Thoracic aorta (tissue), 2 donors: ENCODE measurements at places on chromosomes 5 and 9. TPM values are rescaled to one million over a fixed set of nuclear protein-coding genes. Genes with fewer than 3 reads are reported as not detected.

OR1J4 gene
- not detected for total RNA-seq

- no peaks in the 10 kb centered on the region for H3K27me3 ChIP-seq
- H3K4me1 ChIP-seq, result peaks cover 15% of the 10 kb centered on the region
- DNase-seq, result no peak
- peak overlapping the region; percentile 93 for H3K27ac ChIP-seq
These were observed 819 bp downstream of the ADRA1B start for GRCh38 chr5:159916841-159917761.

- H3K4me3 ChIP-seq, result no peak overlapping the region
- no peak for DNase-seq
- H3K36me3 ChIP-seq, result no peaks in the 10 kb centered on the region
- no peaks in the 10 kb centered on the region for H3K27me3 ChIP-seq
- H3K4me1 ChIP-seq, result no peaks in the 10 kb centered on the region
- no peak overlapping the region for H3K27ac ChIP-seq
These were observed 211.7 kb downstream of the SNCAIP start for GRCh38 chr5:122523776-122524175.

RASEF gene
- 6.6 TPM for total RNA-seq

DNA sequence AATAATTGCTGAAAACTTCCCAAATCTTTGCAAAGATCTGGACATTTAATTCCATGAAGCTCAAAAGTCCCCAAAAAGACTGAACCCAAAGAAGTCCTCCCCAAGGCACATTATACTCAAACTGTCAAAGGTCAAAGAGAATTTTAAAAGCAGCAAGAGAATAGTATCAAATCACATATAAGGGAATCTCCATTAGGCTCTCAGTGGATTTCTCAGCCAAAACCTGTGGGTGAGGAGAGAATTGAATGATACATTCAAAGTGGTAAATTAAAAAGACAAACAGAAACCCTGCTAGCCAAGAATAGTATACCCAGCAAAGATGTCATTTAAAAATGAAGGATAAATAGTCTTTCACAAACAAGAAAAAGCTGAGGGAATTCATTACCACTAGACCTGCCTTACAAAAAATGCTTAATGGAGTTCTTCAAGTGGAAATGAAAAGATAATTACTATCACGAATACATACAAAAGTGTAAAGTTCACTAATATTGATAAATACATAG is 134.1 kb downstream of the NDUFS4 start:
- no peak overlapping the region for H3K27ac ChIP-seq
- H3K36me3 ChIP-seq, result no peaks in the 10 kb centered on the region
- DNase-seq, result no peak

- H3K27me3 ChIP-seq, result no peaks in the 10 kb centered on the region
- peaks cover 12% of the 10 kb centered on the region for H3K4me1 ChIP-seq
- DNase-seq, result no peak
- peaks cover 5% of the 10 kb centered on the region for H3K36me3 ChIP-seq
These were observed 588 bp upstream of the ZBED3 start for GRCh38 chr5:77087484-77088261.

DNA sequence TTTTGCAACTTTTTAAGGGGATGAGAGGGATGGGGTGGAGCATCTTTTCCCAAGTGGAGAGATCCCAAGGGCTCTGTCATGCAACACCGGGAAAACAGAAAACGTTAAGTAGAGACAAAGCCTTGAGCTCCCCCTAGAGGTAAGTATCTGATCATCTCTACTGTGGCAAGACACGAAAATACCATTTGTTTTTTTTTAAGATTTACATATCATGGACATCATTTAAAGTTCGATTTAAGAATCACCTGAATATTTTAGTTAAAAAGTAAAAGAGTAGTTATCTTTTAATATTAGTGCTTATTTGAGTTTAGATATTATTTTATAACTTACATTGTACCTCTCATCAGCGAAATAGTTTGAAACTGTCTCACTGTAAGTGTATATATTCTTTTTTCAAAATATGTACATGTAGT is 200.4 kb downstream of the LRRC70 start:
- H3K27me3 ChIP-seq, result no peaks in the 10 kb centered on the region
- H3K36me3 ChIP-seq, result no peaks in the 10 kb centered on the region
- H3K27ac ChIP-seq, result no peak overlapping the region
- no peaks in the 10 kb centered on the region for H3K4me1 ChIP-seq

PCDHB10 gene
- total RNA-seq, result 6.1 TPM

GRM6 gene
- total RNA-seq, result not detected

DNA sequence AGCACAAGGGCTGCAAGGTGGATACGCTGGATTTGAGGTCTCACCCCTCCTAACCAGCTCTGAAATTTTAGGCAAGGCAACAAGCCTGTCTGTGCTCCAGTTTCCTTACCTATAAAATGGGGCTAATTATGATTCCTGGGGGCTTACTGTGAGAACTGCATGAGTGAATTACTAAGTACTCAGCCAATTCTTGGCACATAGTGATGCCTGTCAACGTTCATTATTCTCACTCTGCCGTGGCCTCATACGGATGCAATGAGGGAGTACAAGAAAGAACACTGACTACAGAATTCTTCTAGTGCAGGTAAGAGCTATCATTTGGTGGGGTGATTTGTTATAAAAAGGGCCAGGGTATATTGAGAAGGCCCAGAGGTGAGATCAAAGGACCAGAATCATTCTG is 16.7 kb downstream of the TNFSF8 start:
- H3K4me3 ChIP-seq, result no peak overlapping the region
- H3K27ac ChIP-seq, result no peak overlapping the region
- no peaks in the 10 kb centered on the region for H3K36me3 ChIP-seq
- no peak for DNase-seq
- H3K27me3 ChIP-seq, result no peaks in the 10 kb centered on the region
- no peaks in the 10 kb centered on the region for H3K4me1 ChIP-seq

- no peaks in the 10 kb centered on the region for H3K27me3 ChIP-seq
- H3K36me3 ChIP-seq, result no peaks in the 10 kb centered on the region
- H3K27ac ChIP-seq, result no peak overlapping the region
- H3K4me1 ChIP-seq, result no peaks in the 10 kb centered on the region
These were observed 1803.5 kb upstream of the CDH6 start for GRCh38 chr5:29389993-29390392.

- no peaks in the 10 kb centered on the region for H3K4me1 ChIP-seq
- no peaks in the 10 kb centered on the region for H3K36me3 ChIP-seq
- H3K27ac ChIP-seq, result no peak overlapping the region
- no peak for DNase-seq
- no peak overlapping the region for H3K4me3 ChIP-seq
- H3K27me3 ChIP-seq, result no peaks in the 10 kb centered on the region
These were observed 35.3 kb upstream of the SMIM23 start for GRCh38 chr5:171750311-171750788.

DNA sequence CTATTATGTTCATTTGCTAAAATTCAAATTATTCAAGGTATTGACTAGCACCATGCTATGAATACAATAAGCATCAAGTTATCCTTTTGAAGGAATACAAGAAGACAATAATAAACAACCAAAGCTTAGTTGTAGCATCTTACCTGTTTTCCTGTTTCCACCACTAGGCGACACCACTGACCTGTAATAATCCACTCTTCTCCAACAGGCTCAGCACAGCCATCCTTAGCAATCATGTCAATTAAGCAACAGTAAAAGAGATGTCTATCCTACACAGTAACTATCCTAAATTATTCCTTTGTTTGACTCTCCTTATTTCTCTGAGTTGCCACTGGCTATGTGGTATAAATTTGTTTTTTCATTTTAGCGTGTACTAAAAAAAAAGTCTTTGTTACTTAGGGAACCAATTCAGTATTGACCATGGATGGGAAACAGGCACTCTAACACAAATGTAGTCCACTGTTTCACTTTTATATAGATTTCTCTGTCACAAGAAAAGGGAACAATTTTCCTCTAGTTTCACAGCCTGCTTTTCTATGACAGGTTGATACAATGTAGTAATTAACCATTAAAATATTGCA is 46.2 kb downstream of the PCA3 start:
- peaks cover 13% of the 10 kb centered on the region for H3K36me3 ChIP-seq
- H3K27ac ChIP-seq, result no peak overlapping the region
- no peak overlapping the region for H3K4me3 ChIP-seq
- no peaks in the 10 kb centered on the region for H3K4me1 ChIP-seq
- H3K27me3 ChIP-seq, result no peaks in the 10 kb centered on the region

- no peak for DNase-seq
- H3K27ac ChIP-seq, result peak overlapping the region; percentile 79
- peak overlapping the region; percentile 81 for H3K4me3 ChIP-seq
- peaks cover 7% of the 10 kb centered on the region for H3K36me3 ChIP-seq
- H3K27me3 ChIP-seq, result no peaks in the 10 kb centered on the region
These were observed 423 bp downstream of the IPPK start for GRCh38 chr9:92669527-92669889.

GRCh38 chr5:6719896-6720560 is 6.8 kb downstream of the TENT4A start:
- no peak overlapping the region for H3K4me3 ChIP-seq
- H3K27ac ChIP-seq, result no peak overlapping the region
- no peaks in the 10 kb centered on the region for H3K36me3 ChIP-seq

LCP2 gene
- 56.9 TPM for total RNA-seq

- no peaks in the 10 kb centered on the region for H3K4me1 ChIP-seq
- H3K4me3 ChIP-seq, result no peak overlapping the region
- no peaks in the 10 kb centered on the region for H3K36me3 ChIP-seq
- H3K27me3 ChIP-seq, result no peaks in the 10 kb centered on the region
- H3K27ac ChIP-seq, result no peak overlapping the region
These were observed 592.0 kb upstream of the WWC1 start for GRCh38 chr5:167699432-167699831.

GRCh38 chr5:39523821-39524220 is 99.0 kb upstream of the DAB2 start:
- no peaks in the 10 kb centered on the region for H3K36me3 ChIP-seq
- no peak for DNase-seq
- H3K4me1 ChIP-seq, result peaks cover 17% of the 10 kb centered on the region
- no peaks in the 10 kb centered on the region for H3K27me3 ChIP-seq
- H3K27ac ChIP-seq, result no peak overlapping the region

PCDHA11 gene
- 0.21 TPM for total RNA-seq

DNA sequence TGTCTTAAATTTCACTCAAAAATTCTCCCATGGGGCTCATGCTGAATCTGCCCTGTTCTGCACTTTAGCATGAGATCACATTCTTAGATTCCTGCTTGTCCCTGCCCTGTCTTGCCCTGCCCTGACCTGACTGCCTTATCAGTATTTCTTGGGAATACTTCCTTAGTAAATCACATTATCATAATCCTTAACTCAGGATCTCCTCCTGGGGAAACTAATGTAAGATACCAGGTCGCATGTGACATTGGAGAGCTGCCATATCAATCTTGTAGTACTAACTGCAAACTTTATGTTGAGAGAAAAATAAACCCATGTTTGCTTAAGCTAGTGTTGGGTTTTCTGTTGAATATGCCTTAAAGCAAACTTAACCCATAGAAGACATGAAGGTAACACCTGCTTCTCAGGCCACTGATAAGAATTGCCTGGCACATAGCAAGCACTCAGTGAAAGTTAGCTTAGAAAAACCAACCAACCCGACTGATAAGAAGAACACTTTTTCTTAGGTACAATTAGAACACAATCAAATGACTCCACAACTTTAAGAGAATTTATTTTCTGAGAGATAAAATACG is 53.3 kb downstream of the IL33 start:
- H3K36me3 ChIP-seq, result peaks cover 6% of the 10 kb centered on the region
- no peak overlapping the region for H3K27ac ChIP-seq
- H3K4me3 ChIP-seq, result no peak overlapping the region
- peaks cover 6% of the 10 kb centered on the region for H3K4me1 ChIP-seq
- no peaks in the 10 kb centered on the region for H3K27me3 ChIP-seq
- DNase-seq, result no peak

GRCh38 chr5:119397518-119398380 is 41.9 kb downstream of the TNFAIP8 start:
- H3K4me1 ChIP-seq, result peaks cover 12% of the 10 kb centered on the region
- H3K36me3 ChIP-seq, result no peaks in the 10 kb centered on the region
- DNase-seq, result no peak
- H3K27ac ChIP-seq, result no peak overlapping the region
- H3K4me3 ChIP-seq, result peak overlapping the region; percentile 12

GRCh38 chr5:5886812-5887486 is 464.5 kb downstream of the ICE1 start:
- no peaks in the 10 kb centered on the region for H3K36me3 ChIP-seq
- H3K27ac ChIP-seq, result no peak overlapping the region
- DNase-seq, result no peak
- no peaks in the 10 kb centered on the region for H3K4me1 ChIP-seq
- H3K4me3 ChIP-seq, result no peak overlapping the region

GRCh38 chr9:109117856-109118807 is 1.6 kb downstream of the TMEM245 start:
- DNase-seq, result no peak
- H3K4me3 ChIP-seq, result peak overlapping the region; percentile 89
- H3K27ac ChIP-seq, result peak overlapping the region; percentile 91
- no peaks in the 10 kb centered on the region for H3K36me3 ChIP-seq
- no peaks in the 10 kb centered on the region for H3K27me3 ChIP-seq
- peaks cover 61% of the 10 kb centered on the region for H3K4me1 ChIP-seq

DNA sequence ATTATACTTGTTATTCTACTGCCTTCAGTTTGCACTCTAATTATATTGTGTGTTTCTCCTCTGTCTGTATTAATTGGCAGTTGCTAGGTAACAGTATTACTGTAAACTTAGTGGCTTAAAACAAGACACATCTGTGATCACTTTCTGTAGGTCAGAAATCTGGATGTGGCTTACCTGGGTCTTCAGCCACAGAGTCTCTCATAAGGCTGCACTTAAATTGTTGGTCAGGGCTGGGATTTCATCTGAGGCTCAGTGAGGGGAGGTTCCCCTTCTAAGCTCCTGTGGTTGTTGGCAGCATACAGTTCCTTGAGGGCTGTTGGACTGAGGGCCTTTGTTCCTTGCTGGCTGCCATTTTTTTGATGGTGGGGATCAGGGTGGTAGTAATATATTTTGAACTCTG is 68.8 kb downstream of the SLC44A1 start:
- H3K27ac ChIP-seq, result no peak overlapping the region
- no peaks in the 10 kb centered on the region for H3K27me3 ChIP-seq
- H3K36me3 ChIP-seq, result no peaks in the 10 kb centered on the region
- H3K4me3 ChIP-seq, result no peak overlapping the region

MVB12B gene
- 18.4 TPM for total RNA-seq

DNA sequence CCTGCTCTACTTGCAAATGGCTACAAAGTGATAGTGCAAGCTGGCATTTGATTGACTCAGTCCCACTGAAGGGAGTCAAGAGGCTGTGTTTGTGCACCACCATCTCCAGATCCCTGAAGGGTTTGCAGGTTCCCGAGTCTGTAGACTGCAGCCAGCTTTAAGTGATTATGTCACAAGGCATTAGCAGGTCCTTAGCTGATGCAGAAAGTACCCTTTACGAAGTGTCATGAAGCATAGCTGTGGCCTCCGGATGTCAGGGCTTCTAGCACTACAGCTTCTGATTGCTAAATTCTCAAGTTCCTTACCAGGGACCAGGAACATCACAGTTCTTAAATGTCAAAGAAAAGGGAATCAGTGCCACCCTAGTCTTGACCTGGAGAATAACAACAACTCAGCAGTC is 311.3 kb upstream of the TRPC7 start:
- H3K36me3 ChIP-seq, result no peaks in the 10 kb centered on the region
- H3K27me3 ChIP-seq, result no peaks in the 10 kb centered on the region
- no peak overlapping the region for H3K27ac ChIP-seq

- no peak overlapping the region for H3K4me3 ChIP-seq
- H3K27ac ChIP-seq, result no peak overlapping the region
- H3K36me3 ChIP-seq, result no peaks in the 10 kb centered on the region
- H3K4me1 ChIP-seq, result no peaks in the 10 kb centered on the region
- H3K27me3 ChIP-seq, result no peaks in the 10 kb centered on the region
- no peak for DNase-seq
These were observed 19.8 kb upstream of the EXOC3 start for GRCh38 chr5:423233-423565.

GRCh38 chr5:177432143-177432838 is 5.8 kb downstream of the GRK6 start:
- H3K36me3 ChIP-seq, result peaks cover 45% of the 10 kb centered on the region
- H3K27ac ChIP-seq, result no peak overlapping the region
- no peaks in the 10 kb centered on the region for H3K27me3 ChIP-seq
- no peak for DNase-seq

GRCh38 chr5:91058575-91058974 is 324.5 kb downstream of the ARRDC3 start:
- H3K27me3 ChIP-seq, result no peaks in the 10 kb centered on the region
- no peak for DNase-seq
- H3K27ac ChIP-seq, result no peak overlapping the region
- no peaks in the 10 kb centered on the region for H3K36me3 ChIP-seq
- no peak overlapping the region for H3K4me3 ChIP-seq
